ENCODE measurements at places on chromosomes 12 and 14.

DNA sequence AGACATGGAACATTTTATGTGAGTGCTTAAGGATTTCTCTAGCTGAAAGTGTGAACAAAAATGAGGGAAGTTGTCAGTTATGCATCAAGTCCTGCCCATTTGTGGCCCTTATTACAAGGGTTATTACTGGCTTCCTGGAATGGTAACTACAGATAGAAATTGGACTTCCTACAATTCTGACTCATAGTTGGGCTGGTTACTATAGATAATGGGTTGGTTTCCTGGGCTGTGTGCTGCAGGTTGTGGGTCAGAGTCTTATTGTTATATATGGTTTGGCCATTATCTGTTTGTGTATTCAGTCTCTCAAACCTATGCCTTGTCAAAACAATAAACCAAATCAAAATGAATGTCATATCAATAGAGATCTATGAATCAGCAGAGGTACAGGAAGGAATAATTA is 313.7 kb downstream of the ADAMTS20 start:
- DNase-seq, result no peak

DNA sequence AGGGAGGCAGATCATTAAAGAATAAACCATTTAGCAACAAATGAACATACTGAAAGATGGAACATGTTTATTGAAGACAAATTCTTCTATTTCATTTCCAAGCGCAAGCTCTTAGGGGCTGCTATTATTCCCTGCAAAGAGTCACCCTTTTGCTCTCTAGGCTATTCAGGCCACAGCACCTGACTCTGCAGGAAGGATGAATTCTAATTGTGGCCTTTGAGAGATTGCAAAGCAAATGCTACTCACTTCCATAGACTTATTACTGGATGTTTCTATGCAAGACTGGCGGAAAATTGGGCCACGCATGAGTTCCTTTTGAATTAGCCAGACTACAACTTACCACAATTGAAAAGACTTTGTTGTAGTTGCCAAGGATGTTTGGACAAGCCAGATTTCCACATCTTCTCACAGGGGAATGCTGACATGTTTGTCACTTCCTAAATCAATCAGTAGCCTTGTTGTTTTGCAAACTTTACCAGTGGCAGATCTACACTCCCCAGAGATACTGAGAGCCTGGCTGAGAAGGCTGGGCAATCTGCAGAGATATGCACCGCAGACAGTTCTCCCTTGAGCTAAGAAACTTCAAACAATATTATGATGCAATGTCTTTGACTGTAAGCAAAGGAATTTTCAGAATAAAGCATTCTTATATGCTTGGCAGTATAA is 334.3 kb upstream of the SYT1 start:
- no peak for DNase-seq

DNA sequence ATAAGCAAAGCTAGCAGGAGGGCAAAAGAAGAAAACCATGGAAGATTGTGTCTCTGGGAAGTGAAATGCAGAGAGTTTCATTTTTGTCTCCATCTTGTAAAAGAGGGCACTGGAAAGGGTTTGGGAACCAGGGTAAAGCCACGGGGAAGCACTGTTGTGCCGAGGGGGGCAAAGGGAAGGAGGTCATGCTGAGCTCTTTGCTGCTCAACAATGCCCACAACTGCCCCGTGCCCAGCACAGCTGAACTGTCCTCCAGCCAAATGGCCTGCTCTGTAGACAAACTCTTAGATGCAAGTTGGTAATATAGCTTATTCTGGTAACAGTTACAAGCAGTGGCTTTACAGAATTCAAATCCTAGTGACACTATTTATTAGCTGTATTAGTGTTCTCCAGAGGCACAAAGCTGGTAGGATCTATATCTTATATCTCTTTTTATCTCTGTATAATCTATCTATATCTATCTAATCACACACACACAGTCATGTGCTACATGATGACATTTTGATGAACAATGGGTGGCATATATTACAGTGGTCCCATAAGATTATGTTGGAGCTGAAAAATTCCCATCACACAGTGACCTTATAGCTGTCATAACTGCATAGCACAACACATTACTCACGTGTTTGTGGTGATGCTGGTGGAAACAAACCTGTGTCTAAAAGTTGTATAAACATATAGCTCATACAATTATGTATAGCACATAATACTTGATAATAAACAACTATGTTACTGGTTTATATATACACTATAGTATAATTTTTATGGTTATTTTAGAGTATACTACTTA is 203.4 kb upstream of the DDHD1 start:
- DNase-seq, result no peak

DNA sequence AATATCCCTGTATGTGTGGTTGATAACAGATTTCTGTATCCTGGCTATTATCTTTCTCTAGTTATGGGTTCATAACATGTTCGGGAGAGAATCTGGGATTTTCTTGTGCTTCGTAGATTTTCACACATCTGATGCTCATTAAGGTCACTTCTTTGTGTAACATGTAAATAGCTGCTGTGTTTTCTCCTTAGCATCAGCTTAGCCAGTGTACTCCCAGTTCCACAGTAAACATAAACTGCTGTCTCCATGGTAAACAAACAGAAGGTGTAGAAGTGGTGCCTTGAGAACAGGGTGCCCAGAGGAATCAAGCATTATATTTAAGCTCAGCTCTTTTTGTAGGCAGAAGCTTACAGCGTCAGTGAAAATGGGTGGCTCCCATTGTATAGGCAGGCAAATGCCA is 88.0 kb downstream of the ANO6 start:
- DNase-seq, result no peak

DNA sequence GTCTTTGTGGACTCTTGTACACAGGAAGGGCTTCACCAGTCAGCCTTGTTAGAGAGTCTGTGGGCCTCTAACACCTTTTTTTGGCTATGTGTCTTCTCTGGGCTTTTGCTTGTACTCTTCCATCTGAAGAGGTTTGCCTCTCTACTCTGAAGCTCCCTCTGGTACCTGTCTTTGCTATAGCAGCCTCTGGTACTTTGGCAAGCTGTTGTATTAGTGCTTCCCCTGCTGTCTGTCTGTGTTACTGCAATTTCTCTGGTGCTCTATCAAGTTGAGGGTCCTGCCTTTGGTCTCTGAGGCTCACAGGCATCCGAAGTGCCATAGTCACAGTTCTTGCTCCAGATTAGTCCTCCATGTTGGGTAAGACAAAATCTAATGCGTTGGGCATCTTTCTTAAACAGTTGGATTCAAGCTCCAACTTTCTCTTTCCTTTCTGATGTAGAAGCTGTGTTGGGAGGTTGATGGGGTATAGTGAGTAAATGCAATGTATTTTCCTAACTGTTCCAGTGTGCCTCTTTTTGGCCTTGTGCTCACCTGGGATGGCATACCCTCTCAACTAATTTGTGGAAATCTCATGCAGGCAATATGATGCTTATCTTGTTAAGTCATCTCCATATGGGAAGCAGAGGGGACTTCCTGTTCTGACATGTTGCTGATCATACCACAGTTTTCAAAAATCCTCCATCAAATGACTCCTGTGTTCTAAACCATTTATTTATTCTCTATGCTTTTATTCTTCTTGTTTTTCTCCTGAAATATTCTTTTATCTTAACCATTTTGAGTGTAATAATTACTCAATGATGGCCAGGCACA is 88.8 kb downstream of the ATF7IP start:
- DNase-seq, result no peak

GRCh38 chr14:90924621-90925340 is 108.6 kb upstream of the TTC7B start:
- DNase-seq, result no peak

DNA sequence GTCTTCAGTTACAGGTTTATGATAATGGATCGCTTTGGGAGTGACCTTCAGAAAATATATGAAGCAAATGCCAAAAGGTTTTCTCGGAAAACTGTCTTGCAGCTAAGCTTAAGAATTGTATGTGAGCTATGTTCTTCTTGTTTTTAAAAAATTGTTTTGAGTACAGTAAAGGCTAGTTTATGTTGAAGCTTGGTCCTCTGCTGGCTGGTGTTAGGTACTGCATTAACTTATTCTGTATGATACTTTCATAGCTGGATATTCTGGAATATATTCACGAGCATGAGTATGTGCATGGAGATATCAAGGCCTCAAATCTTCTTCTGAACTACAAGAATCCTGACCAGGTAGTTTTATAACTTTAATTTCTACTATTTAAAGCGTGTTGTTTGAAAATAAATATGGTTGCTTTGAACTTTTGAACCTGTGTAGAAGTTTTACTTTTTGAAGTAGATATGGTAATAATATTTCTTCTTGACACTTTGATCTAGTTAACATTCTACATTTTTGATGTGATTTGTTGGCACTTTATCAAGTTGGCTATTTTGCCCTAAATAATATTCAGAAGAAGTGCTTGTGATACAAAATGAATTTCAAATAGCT is 55.7 kb downstream of the VRK1 start:
- DNase-seq, result no peak

- DNase-seq, result no peak
Observed at GRCh38 chr12:132359971-132360370, 30.6 kb upstream of the GALNT9 start.

GRCh38 chr14:28608851-28609828 is 157.4 kb upstream of the FOXG1 start:
- no peak for DNase-seq

GRCh38 chr14:90682615-90683014 is 133.6 kb downstream of the TTC7B start:
- no peak for DNase-seq

- DNase-seq, result peak; percentile 42
Observed at GRCh38 chr12:49903700-49904423, at the start of gene FAIM2. FAIM2 (minus strand) TSS chr12:49903900; CDS start chr12:49903792, 108 bp downstream.

DNA sequence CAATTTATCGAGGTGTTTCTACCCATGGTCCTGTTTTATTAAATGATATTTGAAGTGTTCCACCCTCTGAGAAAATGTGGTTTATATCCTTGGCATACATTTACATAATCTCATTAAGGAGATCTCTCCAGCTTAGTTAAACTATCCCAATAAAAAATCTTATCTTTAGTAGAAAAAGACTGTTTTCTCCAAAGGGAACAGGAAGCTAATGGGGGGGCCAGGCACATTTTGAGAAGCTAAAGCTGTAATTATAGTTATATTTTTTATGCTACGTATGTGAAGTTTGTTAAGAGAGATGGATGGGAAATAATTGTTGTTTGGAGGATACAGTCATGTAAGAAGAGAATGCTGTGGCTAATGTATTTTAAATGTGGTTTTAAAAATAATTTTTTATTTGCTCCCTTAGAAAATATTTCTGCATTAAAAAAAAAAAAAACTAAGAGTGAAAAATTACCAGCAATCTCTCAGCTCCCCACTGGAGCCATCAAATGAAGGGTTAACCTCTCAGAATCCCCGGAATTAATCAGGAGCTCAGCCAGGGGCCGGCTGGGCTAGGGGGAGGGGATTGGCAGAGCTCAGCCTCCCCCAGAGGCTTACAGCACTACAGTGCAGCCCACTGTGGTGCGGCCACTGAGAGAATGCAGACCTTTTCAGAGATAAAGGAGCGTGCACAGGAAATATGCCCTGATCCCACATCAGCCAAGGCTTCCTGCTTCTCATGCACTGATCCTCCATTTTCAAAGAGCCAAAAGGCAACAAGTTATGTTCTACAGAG is 185.8 kb downstream of the EGLN3 start:
- DNase-seq, result no peak

GRCh38 chr14:53545217-53545616 is 392.1 kb upstream of the DDHD1 start:
- no peak for DNase-seq

GRCh38 chr14:71168564-71169427 is 261.5 kb downstream of the PCNX1 start:
- DNase-seq, result no peak

DNA sequence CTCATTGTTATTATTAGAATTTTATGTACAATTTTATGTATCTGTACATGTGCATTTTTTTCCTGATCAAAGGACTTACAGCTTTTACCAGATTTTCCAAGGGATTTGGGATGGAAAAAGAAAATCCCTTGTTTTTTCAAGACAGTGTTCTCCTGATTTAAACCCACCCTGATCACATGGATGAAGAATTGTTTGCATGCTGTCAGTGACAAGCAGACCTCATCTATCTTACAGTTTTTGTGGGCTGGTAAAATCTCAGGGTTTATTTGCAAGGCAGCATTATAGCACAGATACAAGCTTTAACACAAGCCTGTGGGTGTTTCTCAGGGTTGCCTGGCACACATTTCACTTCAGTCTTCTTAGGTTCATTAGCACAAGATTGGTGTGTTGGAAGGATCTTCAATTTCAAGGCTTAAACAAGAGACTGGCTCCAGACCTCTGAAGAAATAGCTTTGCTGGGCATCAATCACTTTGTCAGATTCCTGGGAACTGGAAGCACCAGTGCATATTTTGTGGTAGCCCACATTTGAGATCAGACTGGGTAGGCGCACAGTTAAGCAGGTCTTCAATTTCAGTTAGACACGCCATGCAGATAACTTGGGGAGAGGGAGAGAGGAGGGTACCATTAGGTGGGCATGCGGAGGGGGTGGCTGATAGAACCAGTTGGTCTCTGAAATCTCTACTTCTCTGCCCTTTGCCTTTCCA is 118.0 kb downstream of the TBX5 start:
- DNase-seq, result no peak

Measured in stimulated activated CD4-positive, alpha-beta T cell treated with anti-CD3 and anti-CD28 coated beads, Interleukin-4, amount 100 ng/mL, for 4 hours (primary cell).